ENCODE measurements at places on chromosomes 3 and 15.

GRCh38 chr15:77564938-77565337, 67.8 kb downstream of the LINGO1 start:
- no peak for DNase-seq

- no peak for DNase-seq
Observed at GRCh38 chr15:88479169-88479568, 11.7 kb downstream of the MRPS11 start.

- DNase-seq: no peak
Observed at GRCh38 chr15:90174140-90174875, 26.8 kb upstream of the SEMA4B start.

GRCh38 chr3:42700366-42701288, 2.0 kb downstream of the HHATL start:
- no peak for DNase-seq

- DNase-seq: no peak
Observed at GRCh38 chr3:197014942-197015575, 14.6 kb downstream of the MELTF start.

Data from GM20000 (cell line).